ENCODE measurements at places on chromosomes 3 and 15.

- DNase-seq, result no peak
These were observed 6.6 kb downstream of the KATNBL1 start for GRCh38 chr15:34203305-34203704.

GRCh38 chr15:65935391-65935790 is 66.1 kb downstream of the RAB11A start:
- DNase-seq, result no peak

DNA sequence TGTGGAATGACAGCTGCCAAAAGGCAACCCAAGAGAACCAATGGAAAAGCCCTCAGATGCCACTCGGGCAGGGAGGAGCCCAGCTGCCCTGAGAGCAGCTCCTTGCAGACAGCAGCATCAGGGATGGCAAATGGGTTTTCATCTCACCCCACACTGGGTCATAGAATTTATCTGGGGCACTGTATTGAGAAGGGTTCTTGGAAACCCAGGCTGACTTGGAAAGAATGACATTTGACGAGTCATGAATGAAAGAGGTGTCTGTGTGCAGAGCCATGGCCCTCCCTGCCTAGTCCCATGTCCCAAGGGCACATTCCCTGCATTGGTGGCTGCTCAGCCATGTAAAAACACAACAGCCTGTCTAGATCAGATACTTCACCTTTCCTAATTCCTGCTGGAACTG is 157.9 kb upstream of the BHLHE40 start:
- no peak for DNase-seq

GRCh38 chr3:113258361-113258760 is 47.0 kb downstream of the BOC start:
- no peak for DNase-seq

DNA sequence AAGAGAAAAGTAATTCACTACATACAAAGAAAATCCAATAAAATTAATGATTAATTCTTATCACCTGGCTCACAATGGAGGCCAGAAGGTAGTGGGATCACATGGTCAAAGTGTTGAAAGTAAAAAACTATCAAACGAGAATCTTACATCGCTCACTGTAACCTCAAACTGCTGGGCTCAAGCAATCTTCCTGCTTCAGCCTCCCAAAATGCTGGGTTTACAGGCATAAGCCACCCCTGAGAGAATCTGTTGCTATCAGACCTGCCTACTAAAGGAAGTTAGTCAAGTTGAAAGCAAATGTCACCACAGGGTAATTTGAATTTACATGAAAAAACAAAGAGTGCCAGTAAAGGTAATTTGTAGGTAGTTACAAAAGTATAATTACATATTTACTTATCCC is 103.3 kb downstream of the PCCB start:
- no peak for DNase-seq

- DNase-seq, result no peak
These were observed 85.7 kb downstream of the CRYGS start for GRCh38 chr3:186458306-186459107.

GRCh38 chr3:190183121-190183520 is 62.4 kb upstream of the P3H2 start:
- DNase-seq, result peak; percentile 97

DNA sequence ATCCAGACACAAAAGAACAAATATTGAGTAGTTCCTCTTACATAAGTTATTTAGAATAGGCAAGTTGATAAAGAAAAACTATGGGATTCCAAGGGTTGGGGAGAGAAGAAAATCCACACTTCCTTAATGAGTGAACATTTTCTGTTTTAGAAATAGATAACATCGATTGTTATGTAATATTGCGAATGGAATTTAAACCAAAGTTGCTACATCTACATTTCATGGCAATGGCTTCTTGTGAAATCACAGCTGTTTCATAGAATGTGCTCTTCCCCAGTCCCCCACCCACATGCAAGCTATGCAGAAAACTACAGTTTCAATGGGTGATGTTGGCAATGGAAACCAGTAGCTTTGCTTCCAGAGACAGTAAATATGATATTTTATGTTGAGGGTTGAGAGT is 1639.5 kb downstream of the SI start:
- peak; percentile 0 for DNase-seq

DNA sequence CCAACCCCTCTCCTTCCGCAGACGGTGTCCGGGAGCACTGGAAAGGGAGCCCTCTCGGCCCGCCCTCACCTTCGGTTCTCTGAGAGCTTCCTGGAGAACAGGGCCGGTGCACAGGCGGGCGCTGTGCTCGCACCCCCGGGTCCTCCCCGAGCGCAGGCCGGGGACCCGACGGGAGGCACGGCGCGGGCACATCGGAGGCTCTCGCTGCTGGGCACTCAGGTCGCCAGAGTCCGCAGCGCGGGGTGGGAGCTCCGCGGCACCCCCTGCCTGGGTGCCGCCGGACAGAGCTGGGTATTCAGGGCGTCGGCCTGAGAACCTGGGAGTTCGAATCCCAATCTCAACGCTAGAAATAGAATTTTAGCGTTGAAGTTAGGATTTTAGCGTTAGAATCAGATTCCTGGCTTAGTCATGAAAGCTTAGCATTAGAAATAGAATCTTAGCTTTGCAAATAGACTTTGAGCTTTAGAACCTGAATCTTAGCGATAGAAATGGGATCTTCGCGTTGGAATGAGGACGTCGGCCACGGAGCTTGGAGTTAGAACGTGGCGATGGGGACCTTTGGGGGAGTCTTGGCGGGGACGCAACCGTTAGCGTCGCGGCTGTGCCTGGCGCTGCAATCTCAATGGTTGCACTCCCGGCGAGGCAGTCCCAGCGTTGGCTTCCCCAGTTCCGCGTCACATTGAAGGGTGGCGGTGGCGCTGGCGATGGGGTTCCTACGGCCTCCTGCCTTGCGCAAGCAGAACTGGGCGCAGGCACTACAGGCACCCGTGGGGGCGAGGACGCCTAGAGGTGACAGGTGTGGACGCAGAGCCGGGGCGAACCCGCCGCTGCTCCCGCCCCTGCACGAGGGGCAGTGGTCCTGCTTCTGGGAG is 549 bp downstream of the TRH start:
- DNase-seq, result peak; percentile 4

GRCh38 chr3:59644479-59645402 is 594.9 kb upstream of the CFAP20DC start:
- DNase-seq, result no peak

Data from choroid plexus epithelial cell (primary cell).